ENCODE measurements at places on chromosomes 16 and 17. TPM values are rescaled to one million over a fixed set of nuclear protein-coding genes. Genes with fewer than 3 reads are reported as not detected.

DNA sequence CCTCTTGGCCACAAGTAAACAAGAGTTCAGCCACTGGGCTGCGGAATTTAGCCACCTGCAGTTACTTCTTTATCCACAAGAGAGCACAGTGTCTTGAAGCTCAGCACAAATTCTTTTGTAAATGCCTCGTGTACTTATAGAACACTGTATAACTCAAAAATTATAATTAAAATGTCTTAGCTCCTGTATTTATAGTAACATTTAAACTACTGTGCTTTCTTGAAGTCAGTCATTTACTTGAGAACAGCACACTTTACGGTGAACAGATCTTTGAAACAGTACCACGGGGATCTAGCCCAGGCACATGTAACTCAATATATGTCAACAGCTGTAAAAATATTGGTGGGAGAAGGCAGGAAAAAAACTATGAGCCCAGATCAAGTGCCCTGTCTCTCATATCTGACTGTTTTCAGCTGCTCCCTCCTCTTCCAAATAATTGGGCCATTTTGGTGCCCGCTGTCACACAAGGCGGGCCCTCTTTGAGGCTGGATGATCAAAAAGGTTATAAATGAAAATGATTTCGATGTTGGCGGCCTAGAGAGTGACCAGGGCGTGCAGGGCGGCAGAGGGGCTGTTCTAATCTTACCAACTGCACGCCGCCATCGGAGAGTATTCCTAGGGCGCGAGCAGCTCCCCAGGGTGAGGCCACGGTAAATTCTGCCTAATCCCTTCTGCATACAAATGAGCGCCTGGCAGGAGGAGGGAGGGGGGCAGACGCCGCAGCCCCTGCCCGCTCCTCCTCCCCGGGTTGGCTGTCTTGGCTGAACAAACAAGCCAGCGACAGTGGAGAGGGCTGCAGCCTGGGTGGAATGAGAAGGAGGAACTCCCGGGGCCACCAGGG lies 183.2 kb downstream of the C16orf78 start:
- DNase-seq, result peak; percentile 83

DNA sequence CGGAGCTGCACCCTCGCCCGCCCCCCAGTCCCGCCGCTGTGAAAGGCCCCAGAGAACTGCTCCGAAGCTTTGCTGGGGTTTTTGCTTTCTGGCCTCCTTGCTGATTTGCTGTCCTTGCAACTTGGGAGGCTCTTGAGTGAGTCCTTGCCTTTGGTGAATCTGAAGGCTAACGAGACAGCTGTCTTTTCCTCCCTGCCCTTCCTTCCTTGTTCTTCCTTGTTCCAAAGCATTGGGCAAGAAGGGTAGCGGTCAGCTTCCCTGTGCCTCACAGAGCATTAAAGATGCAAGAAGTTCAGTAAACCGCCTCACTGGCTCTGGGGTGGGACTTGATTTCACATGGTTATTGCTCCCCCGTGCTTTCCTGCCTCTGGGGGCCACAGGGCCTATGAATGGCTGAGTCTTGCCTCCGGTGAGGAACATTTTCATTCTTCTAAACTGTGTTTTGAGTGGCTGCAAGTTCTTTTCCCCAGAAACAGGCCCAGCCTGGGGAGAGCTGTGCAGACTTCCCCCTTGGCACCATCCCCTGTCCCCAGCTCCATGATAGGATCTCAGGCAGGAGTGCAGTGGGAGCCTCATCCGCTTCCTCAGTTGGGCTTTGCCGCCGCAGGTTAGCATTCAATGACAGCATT lies 1.4 kb downstream of the YPEL2 start:
- DNase-seq, result peak; percentile 52

DNA sequence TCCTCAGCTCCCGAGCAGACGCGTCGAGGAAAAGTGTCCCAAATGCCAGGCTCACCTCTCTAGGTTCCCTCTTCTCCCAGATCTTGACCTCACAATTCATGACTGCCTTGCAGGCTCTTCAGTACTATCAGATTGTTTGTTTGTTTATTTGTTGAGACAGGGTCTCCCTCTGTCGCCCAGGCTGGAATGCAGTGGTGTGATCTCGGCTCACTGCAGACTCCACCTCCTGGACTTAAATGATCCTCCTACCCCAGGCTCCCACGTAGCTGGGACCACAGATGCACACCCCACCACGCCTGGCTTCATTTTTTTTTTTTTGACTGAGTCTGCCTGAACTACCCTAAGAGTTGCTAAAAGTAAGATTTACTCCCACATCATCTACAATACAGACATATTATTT lies 15.9 kb downstream of the TMEM235 start:
- no peak for DNase-seq

- no peak for DNase-seq
Measured at GRCh38 chr17:34382621-34383124, 19.6 kb upstream of the CCL1 start.

- DNase-seq, result no peak
Measured at GRCh38 chr17:80281516-80281915, 20.9 kb downstream of the RNF213 start.

GRCh38 chr16:1407753-1408152 lies 6.8 kb downstream of the UNKL start:
- no peak for DNase-seq

DNA sequence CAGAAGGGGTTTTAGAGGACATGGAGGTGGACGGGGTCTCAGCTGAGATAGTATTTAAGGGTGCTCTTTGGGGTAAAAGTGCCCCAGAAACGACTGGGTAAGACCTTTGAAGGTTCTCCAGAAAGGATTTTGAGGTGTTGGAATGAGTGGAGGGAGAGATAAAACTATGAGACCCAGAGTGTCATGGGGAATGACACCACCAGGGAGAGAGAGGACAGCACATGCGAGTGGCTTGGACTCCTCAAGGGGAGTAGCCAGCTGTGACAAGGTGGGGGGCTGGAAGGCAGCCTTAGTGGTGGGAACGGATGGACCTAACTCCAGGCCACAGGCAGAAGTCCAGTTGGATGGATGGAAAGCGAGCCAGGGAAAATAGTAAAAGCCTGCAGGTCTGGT lies 19.2 kb upstream of the PITPNM3 start:
- DNase-seq, result no peak

- DNase-seq, result no peak
Measured at GRCh38 chr17:41658846-41659245, 29.8 kb upstream of the EIF1 start.

GRCh38 chr17:46099865-46100264 lies 93.4 kb downstream of the KANSL1 start:
- no peak for DNase-seq

- DNase-seq, result no peak
Measured at GRCh38 chr17:69489313-69489712, 74.8 kb downstream of the MAP2K6 start.

DNA sequence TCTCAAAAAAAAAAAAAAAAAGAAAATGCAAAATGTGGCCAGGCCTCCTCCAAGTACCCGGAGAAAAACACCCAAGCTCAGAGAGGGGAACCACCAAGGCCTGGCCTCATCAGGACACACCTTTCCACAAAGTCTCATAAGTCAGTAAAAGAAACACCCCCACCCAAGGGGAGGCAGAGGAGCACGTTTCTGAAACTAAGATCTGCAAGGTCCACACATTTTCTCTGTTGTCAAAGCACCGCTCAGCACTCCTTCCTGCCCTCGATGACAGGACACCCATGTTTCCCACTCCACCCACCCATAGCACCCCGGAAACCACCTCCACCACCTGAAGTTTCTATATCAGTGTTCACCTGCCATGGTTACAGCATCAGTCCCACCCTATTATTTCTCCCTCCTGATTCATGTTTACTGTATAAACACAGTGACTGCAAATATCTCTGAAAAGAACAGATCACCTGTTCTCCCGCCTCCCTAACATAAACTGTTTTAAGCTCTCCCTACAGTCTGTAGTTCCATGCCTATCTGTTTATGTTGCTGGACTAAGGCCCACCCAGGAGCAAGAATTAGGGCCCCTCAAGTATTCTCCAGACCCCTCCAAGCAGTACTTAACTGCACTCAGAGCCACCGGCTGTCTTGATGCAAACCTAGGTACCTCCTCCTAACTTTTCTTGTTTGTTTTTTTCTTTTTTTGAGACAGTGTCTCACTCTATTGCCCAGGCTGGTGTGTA lies 2.0 kb downstream of the CORO7 start:
- DNase-seq, result no peak

DNA sequence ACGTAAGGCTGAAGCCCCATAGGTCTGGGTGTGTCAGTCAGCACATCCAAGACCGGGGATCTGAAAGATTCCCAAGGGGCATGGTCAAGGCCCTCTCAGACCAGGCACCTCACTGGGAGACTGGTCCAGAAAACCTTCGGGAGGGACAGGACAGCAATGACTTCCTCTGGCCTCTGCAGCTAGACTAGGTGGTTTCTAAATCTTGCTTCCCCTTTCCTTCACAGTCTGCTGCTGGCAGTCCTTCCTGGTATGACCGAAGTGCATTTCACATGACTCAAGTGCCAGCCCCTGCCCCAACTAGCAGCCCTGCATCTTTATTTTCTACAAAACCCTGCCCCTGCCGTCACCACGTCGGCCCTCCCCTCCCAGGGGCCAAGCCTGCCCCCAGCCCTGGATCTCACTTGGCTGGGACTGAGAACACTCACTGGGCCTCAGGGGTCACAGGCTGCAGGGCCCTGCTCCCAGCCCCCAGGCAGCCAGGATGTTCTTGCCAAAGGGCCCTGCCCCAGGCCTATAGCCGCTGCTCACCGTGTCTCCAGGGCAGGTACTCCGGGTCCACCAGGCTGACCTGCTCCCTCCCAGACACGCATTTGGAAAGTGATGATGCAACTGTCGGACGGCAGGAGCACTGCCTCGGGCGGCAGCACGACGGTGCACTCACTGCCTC lies 18.3 kb downstream of the POLR3K start:
- peak; percentile 0 for DNase-seq

- DNase-seq, result no peak
Measured at GRCh38 chr16:11231367-11231970, 24.5 kb downstream of the SOCS1 start.

DNA sequence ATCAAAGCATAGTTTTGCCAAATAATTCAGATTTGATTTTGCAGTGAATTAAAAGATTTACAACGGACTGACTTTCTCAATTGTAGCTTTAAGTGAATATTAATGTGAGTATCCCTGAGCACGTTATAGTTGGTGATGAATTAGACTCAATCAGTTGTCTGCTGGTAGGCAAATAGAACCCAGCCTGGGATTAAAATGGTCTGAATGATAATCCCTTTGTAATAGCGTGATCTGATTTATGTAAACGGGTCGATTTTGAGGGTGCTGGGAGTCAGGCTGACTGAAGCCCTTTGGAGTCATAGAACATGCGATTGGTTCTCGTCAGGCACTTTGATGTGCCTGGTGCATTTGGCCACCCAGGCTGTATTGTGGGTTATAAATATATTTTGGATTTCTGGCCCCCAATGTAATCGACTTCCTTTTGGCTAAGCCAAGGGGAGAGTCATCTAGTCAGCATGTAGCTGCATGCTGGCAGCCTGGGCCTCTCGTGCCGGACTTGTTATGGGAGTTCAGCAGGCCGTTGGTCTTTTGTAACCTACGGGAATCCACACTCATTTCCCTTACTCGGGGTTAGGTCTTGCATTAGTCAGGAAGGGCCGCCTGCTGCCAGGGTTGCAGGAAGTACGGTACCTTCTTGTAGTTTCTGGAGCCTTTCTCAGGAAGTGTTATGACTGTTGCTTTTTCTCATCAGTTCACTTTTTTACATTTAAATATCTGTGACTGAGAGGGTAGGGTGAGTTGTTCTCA lies 5.4 kb downstream of the PGS1 start:
- DNase-seq, result no peak

DNA sequence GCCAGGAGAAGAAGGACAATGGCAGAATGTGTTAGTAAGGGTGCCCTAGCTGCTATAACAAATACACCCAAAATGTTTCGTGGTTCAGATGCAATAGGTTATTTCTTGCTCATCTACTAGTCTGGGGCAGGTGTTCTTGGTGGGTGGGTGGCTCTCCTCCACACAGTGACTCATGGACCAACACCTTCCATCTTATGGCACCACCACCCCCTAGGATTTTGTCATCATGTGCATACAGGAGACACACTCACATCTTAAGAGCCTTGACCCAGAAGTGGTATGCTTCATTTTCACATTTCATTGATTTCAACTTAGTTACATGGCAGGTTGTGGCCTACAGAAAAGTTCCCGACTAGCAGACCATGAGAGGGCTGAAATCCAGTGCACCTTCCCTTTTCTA lies 114.7 kb downstream of the AMFR start:
- no peak for DNase-seq

DNA sequence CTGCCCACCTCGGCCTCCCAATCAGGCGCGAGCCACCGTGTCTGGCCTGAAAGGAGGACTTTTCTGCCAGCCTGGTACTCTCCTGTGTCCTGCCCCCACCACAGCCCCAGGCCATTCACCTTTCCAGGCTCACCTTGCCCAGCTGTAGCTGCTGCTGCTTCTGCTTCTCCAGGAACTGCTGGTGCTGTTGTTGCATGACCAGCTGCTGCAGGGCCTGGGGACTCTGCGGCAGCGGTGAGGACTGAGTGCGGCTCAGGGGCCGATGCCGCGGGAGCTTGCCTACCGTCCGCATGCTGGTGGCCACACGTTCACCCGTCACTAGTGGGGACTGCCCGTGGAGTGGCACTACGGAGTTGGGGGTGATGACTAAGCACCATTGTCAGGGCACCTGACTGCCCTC lies 17.7 kb downstream of the G6PC3 start:
- DNase-seq, result no peak

DNA sequence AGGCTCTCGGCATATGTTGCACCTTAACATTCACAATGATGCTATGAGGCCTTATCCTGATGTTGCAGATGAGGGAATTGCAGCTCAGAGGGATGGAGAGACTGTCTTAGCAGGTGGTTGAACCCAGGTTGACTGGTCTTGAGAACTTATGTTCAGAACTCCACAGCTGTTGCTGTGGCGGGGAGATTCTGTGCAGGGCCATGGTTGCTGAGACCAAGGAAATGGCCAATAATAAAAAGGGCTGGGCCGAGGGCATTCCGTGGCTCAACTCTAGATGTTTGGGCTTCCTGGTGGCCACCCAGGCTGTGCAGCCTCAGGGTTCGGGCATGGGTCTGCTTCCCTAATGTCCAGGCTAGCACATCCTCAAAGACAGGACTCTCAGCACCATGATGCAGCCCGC lies 5.9 kb downstream of the KSR1 start:
- no peak for DNase-seq

GRCh38 chr17:44602390-44602789 lies 45.1 kb downstream of the FZD2 start:
- no peak for DNase-seq

- no peak for DNase-seq
Measured at GRCh38 chr17:28370744-28371103, 617 bp upstream of the VTN start.

- DNase-seq, result peak; percentile 89
Measured at GRCh38 chr17:7394452-7395191, at the start of gene PLSCR3. PLSCR3 (minus strand) TSS chr17:7394525; CDS start chr17:7394110, 415 bp downstream.

GRCh38 chr16:75109732-75110243 lies 6.8 kb downstream of the LDHD start:
- no peak for DNase-seq

- peak; percentile 74 for DNase-seq
Measured at GRCh38 chr17:45171338-45172231, 9.9 kb downstream of the HEXIM2 start.

- no peak for DNase-seq
Measured at GRCh38 chr16:84041881-84042280, 714 bp downstream of the SLC38A8 start.

GRCh38 chr16:3157229-3158025 lies 22.6 kb downstream of the ZNF213 start:
- DNase-seq, result peak; percentile 92

The PIGS gene
- 15.5 TPM for polyA plus RNA-seq

The P2RX1 gene
- polyA plus RNA-seq, result 0.31 TPM

The TMEM100 gene
- 0.52 TPM for polyA plus RNA-seq

The TBC1D3K gene
- polyA plus RNA-seq, result not detected

The PAQR4 gene
- polyA plus RNA-seq, result 7.0 TPM

The TP53TG3 gene
- not detected for polyA plus RNA-seq

The KRTAP4-4 gene
- not detected for polyA plus RNA-seq

The TNP2 gene
- not detected for polyA plus RNA-seq

The TBC1D3 gene
- not detected for polyA plus RNA-seq

The CBFA2T3 gene
- 0.87 TPM for polyA plus RNA-seq

Data from GM23338 (cell line).